Epithelial cell of prostate (primary cell): ENCODE measurements at places on chromosomes 7 and 10.

GRCh38 chr7:38241071-38241470 is 32.4 kb downstream of the TARP start:
- no peak for DNase-seq

DNA sequence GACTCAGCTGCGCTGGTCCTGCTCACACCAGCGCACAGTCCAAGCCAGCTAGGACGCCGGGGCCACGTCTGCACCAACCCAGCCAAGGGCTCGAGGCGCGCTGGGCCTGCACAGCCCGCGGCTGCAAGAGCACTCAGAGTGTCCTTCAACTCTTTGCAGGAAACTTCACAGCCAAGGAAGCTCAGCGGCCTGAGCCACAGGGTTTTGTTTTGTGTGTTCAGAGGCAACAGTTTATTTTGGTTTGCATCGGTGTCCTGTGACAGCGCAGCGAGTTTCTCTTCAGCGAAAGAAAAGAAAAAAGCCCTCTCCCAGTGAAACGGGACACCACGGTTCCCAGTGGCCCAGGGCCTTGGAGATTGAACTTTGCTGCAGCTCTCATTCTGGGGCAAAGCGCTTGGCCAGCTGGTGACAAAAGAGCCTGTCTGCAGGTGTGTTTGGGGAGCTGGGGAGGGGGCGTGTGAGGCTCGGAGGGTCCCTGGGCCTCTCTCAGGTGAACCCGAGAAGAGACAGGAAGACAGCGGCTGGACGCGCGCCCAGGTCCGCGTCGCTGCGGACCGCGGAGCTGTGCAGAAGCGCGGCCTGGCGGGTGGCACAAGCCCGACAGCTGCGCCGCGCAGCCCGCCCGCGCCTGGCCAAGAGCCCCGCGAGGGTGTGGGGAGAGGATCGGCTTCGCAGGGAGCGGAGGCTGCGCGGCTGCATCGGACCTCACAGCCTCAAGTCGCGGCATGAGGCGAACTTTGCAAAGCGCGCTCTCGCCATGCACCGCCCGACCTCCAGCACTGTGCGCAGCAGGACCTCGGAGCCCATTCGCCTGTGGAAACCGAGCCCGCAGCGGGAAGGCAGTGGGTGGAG is 922 bp downstream of the CXCL12 start:
- DNase-seq: no peak

- DNase-seq: no peak
Observed at GRCh38 chr7:101954499-101954898, 137.1 kb downstream of the CUX1 start.

DNA sequence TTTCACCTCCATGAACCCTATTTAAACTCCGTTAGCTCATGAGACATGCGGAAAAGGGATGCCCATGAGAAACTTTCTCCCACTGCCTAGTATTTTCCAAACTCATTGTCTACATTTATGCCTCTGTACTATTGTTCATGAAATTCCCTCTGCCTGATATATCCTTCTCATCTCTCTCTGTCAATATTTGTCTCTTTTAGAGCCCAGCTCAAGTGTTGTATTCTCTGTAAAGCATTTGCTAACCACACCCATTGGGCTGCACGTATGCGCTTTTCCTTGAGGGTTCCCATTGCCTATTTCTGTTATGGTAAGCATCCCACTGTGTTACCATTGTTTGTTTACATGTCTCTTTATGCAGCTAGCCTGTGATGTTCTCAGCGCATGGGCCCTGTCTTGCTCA is 211.4 kb downstream of the MDFIC start:
- no peak for DNase-seq

- no peak for DNase-seq
Observed at GRCh38 chr10:3783316-3783681, 1.7 kb downstream of the KLF6 start.

- no peak for DNase-seq
Observed at GRCh38 chr7:31805209-31805818, 118.3 kb downstream of the PPP1R17 start.

DNA sequence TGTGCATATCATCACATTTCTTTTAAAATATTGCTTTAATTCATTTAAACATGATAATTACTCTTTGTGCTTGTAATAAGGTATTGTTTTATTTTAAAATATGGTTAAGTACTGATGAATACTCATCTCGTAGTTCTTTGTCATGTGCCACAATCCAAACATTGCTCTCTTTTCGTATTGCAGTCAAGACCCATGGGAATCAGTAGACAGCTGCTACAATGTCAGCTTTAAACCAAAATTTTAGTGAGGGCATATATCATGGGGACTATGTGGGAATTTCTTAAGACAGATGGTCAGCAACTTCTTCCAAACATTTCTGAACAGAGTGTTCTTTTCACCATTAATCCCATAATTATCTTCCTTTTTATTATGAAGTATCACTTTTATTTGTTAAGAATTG is 77.2 kb upstream of the FZD1 start:
- DNase-seq: no peak

DNA sequence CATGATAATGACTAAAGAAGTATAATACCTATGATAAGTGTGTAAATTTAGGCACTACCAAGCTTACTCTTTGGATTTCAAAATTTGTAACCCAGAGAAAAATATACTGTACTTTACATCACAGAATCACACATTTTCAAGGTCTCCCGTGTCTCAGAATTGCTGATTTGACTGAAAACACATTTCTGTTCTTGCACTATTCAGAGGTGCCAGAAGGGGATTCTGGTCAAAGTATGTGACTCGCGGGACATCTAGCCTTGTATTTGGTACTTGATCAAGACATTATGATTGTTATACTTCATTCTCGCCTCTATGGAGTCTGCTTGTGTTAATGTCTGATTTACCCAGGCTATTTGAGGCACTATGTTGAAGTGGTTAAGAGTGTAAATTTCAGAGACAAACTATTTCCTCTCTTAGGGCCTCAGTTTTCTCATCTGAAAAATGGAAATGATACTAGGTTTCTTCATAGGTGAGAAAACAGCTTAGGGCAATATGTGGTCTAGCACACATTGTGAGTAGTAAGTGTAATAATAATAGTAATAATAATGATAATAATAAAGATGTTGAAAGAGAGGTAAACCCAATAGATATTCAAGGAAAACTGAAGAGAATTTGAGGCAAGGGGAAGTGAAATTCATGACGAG is 320.4 kb downstream of the RNLS start:
- DNase-seq: no peak

DNA sequence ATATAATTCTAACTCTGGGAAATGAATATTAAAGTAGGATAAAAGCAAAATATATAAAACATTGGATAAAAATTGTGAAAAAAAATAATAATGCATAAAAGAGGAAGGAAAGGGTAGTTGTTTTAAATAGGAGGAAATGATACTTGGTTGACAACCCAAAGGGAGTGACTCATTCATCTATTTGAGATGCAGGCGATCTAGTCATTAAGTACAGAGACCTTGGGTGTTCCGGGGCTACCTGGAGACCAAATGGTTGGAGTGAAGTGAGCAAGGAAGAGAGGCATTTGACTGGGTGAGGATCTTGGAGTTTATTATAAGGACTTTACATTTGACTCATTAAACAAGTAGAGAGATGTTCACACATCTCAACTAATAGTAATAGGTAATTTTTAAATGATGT is 111.0 kb downstream of the LRRTM3 start:
- DNase-seq: no peak

GRCh38 chr7:28112883-28113540 is 67.6 kb downstream of the JAZF1 start:
- DNase-seq: no peak

GRCh38 chr7:127652333-127653248 is 597 bp downstream of the SND1 start:
- no peak for DNase-seq

- no peak for DNase-seq
Observed at GRCh38 chr7:154505362-154505761, 453.2 kb downstream of the DPP6 start.

- no peak for DNase-seq
Observed at GRCh38 chr10:122468307-122468925, 7.1 kb downstream of the HTRA1 start.

DNA sequence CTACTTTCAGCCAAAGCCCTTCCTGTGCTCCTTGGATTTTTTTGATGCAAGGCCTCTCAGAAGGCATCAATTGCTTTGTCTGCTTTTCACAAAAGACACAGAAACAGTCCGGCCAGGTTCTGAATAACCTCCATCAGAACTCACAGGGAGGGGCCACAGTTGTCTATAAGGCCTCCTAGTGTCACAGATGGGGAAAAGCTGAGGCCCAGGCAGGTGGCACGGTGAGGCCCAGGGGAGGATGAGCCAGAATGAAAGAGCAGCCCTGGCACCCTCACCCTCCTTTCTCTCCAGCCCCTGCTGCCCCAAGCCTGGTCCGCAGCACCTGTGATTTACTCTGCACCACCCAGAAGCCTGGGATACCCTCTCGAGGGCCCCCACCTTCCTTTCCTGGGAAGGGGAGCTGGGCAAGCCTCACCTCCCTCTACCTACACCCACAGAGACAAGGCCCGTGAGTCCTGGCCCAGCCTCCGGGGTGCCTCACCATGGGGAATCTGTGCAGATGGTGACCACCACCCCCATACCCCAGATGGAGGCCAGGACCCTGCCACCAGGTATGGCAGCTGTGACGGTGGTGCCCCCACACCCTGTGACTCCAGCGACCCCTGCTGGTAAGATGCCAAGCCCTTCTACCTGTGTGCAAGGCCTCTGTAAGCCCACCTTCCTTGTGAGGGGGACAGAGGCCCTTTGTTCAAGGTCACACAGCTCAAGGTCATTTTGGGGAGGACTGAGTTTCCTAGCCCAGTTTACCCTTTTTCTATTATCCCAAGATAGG is 26.2 kb upstream of the ZNF467 start:
- no peak for DNase-seq

GRCh38 chr7:115672024-115672423 is 358.5 kb downstream of the TFEC start:
- DNase-seq: no peak

DNA sequence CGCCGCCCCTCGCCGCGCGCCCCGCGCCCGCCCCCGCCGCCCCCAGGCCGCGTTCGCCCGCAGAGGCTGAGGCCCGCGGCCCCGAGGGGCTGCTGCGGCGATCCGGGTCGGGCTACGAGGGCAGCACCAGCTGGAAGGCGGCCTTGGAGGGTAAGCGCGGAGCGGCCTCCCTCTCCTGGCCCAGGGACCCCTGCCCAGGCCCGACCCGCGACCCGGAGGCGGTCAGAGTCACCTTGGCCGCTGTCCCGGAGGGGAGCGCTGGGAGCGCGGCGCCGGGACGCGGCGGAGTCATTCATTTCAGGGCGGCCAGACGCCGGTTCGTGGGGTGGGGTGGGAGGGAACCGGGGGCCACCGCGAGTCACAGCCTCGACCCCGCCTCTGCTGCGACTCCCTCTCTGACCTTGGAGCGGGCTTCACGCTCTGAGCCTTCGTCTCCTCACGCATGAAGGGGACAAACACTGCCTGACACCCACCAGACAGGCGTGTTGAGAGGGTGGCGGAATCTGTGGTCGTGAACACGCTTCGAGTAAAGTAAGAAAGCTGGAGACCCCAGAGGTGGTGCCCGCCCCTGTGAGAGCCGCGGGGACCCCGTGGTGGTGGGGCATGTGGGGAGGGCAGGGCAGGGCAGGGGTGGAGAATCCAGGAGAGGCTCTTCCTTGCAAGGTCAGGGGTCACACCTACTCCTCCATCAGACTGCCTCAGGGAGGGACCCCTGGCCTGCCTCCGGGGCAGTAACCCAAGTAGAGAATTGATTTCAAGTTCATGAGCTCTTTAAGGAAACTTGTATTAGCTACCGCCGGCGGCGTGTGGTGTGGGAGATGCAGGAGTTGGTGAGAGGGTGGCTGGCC is 707 bp downstream of the CLEC2L start:
- DNase-seq: no peak

DNA sequence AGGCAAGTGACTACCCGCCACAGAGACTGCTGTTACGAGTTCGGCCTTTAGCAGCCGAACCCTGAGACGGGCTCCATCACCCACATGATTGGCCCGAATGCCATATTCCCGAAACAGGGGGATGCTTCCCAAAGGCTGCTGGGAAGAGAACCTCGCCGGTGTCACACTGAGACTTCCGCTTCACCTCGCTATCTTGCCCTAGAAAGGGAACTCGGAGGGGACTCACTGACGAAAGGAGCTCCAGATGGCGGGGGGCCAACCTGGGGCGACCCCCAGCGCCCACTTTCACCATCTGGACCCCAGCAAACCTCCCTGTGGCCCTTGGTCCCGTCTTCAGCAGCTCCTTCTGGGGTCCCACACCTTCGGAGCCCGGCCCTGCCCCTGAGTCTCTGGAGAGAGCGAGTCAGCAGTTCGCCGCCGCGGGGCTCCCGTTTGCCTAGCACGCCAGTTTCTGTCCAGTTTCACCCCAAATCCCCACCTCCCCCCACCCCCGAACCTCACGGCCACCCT is 529 bp downstream of the HPS1 start:
- no peak for DNase-seq

DNA sequence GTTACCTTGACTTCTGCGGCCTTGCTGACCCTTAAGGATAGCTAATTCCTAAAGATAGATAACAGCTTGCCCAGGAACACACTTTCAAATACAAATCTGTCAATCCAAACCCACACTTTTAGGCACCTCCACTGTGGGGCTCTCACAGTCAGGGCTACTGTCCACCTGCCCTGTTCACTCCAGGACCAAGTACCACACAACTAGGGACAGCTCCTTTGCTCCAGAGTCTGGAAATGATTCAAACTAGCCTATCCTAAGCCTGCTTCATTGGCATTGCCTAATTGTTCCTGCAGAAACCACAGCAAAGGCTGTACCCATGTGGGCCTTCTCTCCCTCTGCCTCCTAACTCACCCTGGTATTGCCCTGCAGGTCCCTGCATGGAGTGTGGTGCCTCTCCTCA is 538.9 kb upstream of the IGFBP3 start:
- DNase-seq: no peak

- no peak for DNase-seq
Observed at GRCh38 chr7:4051696-4052095, 630.4 kb upstream of the FOXK1 start.
